Tibial nerve (tissue), 4 donors: ENCODE measurements at places on chromosomes 1 and 21.

DNA sequence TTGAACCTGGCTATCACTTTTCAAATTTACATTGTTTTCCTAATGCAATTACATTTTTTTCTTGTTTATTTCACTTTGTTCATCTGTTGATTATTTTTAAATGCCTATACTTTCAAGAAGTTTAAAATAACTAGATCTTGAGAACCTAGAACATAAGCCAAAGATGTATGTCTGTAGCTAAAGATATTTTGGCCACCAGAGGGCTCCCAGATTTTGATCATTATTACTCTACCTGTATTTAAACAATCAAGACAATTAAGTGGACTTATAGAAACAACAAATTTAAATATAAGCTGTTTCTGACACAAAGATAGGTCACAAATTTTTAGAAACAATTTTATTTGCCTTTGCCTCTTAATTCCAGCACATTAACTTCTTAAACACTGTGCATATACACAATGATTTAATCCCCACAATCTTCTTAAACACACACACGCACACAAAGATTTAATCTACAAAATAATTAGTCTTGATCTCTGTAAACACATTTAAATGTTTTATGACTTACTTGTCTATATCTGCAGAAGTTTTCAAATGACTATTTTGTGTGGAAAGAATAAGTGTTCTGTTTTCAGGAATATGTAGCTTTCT, 380.0 kb downstream of the DSCAM start:
- no peak for DNase-seq
- no peaks in the 10 kb centered on the region for H3K36me3 ChIP-seq
- H3K4me3 ChIP-seq, result no peak overlapping the region
- no peaks in the 10 kb centered on the region for H3K27me3 ChIP-seq

DNA sequence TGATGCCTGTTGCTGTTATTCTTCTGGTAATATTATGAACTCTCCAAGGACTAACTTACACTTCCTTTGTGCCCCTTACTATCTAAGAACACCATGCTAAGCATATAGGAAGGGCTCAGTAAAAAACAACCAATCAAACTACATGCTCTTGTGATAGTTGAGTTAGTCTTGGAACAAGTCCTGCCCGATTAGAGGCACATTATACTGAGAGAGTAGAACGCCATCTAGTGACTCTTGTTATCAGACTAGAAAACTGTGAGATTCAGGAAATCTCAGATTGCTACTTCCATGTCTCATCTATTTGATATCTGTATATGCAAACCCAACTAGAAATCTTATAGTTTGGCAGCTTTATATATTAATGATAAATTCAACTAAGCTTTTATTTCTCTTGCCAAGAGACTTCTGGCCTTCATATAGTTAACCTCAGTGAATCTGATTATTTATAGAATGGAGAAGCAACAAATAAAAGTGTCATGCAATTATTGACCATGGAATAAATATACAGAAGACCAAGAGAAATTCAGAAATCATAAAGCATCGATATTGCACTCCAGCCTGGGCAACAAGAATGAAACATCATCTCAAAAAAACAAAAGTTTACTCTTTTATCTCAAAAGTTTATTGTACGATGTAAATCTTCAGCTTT, 7.8 kb upstream of the SRRM1 start:
- no peak overlapping the region for H3K4me3 ChIP-seq
- DNase-seq, result no peak
- no peaks in the 10 kb centered on the region for H3K27me3 ChIP-seq
- H3K4me1 ChIP-seq, result no peaks in the 10 kb centered on the region

GRCh38 chr1:214563881-214564280, 12.5 kb upstream of the PTPN14 start:
- H3K36me3 ChIP-seq, result no peaks in the 10 kb centered on the region
- no peak overlapping the region for H3K4me3 ChIP-seq
- H3K27ac ChIP-seq, result no peak overlapping the region
- H3K4me1 ChIP-seq, result no peaks in the 10 kb centered on the region
- DNase-seq, result no peak

DNA sequence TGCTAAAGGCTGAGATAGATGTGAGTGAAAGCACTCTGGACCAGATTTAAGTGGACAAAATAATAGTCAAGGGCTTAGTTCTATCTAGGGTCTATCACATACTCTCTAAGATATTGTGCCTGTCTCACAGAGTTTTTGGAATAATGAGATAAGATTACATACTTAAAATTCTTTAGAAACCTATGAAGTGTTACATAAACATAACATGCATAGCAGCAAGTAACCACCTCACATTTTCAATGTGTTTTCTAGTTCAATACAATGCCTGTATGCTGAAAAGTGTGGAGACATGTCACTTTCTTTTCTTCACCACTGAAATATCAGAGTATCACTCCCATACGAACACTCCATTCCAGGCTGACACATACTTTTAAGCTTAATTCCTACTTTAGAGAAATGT, 16.2 kb downstream of the SDCCAG8 start:
- DNase-seq, result no peak
- H3K4me1 ChIP-seq, result no peaks in the 10 kb centered on the region
- H3K36me3 ChIP-seq, result no peaks in the 10 kb centered on the region
- H3K4me3 ChIP-seq, result no peak overlapping the region

GRCh38 chr1:60390593-60391282, 317.2 kb upstream of the C1orf87 start:
- DNase-seq, result no peak
- H3K27ac ChIP-seq, result no peak overlapping the region
- H3K4me1 ChIP-seq, result no peaks in the 10 kb centered on the region
- H3K4me3 ChIP-seq, result no peak overlapping the region

DNA sequence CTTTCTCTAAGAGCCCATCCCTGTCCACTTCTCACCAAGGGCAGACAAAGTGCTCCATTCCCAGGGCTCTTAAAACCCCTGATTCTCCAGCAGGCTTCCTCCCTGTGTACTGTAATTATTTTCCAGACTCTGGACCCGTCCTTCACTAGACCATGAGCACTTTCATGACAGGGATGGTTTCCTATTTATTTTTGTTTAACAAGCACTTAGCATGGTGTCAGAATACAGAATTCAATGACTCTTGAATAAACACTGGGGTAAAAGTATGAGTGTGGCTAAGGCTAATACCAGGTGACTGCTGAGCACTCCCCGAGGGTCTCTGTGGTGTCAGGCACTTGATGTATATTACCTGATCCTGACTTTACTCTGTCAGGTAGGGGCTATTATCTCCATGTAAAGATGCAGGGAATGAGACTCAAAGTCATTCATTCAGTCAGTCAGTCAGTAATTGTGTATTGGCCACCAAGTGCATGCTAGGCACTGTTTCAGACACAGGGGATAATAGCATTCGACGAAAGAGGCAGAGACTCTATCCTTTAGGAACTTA, 47.2 kb downstream of the C1orf21 start:
- H3K27ac ChIP-seq, result no peak overlapping the region
- DNase-seq, result no peak
- H3K36me3 ChIP-seq, result no peaks in the 10 kb centered on the region
- no peaks in the 10 kb centered on the region for H3K27me3 ChIP-seq
- no peak overlapping the region for H3K4me3 ChIP-seq
- no peaks in the 10 kb centered on the region for H3K4me1 ChIP-seq

- H3K27me3 ChIP-seq, result no peaks in the 10 kb centered on the region
- no peak for DNase-seq
- H3K36me3 ChIP-seq, result no peaks in the 10 kb centered on the region
- H3K4me1 ChIP-seq, result peaks cover 33% of the 10 kb centered on the region
- no peak overlapping the region for H3K4me3 ChIP-seq
Measured at GRCh38 chr1:229058111-229058561, 212.8 kb upstream of the RAB4A start.

GRCh38 chr1:99282536-99282935, 18.2 kb downstream of the PLPPR4 start:
- no peaks in the 10 kb centered on the region for H3K36me3 ChIP-seq
- no peak overlapping the region for H3K27ac ChIP-seq
- no peak for DNase-seq
- H3K4me1 ChIP-seq, result no peaks in the 10 kb centered on the region
- H3K4me3 ChIP-seq, result no peak overlapping the region

GRCh38 chr1:47967864-47968555, 29.2 kb downstream of the TRABD2B start:
- no peak for DNase-seq
- peaks cover 46% of the 10 kb centered on the region for H3K4me1 ChIP-seq
- H3K27me3 ChIP-seq, result no peaks in the 10 kb centered on the region
- H3K4me3 ChIP-seq, result no peak overlapping the region
- no peaks in the 10 kb centered on the region for H3K36me3 ChIP-seq
- no peak overlapping the region for H3K27ac ChIP-seq
